ENCODE measurements at places on chromosomes 12 and 14.

GRCh38 chr12:83575326-83575725 is 888.6 kb downstream of the TMTC2 start:
- no peak for DNase-seq

DNA sequence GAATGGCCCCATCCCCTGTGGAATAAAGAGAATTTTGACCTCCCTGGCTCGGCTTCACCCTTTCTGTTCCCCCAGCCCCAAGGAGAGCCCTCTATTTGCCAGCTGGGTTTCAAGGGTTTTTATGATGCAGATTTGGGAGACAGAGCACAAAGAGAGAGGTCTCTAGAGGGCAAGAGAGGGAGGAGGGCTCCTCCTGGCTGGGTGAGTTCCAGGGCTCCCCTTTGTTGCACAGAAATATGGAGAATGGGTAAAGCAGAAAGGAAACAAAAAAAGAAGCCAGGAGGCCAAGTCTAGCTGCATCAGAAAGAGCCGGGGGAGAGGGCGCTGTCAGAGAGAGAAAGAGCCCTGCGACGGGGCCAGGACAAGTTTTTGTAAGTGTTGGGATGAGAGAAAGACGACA is 319.6 kb upstream of the RTL1 start:
- no peak for DNase-seq

- DNase-seq = no peak
Observed at GRCh38 chr12:131105736-131106348, 152.1 kb downstream of the ADGRD1 start.

DNA sequence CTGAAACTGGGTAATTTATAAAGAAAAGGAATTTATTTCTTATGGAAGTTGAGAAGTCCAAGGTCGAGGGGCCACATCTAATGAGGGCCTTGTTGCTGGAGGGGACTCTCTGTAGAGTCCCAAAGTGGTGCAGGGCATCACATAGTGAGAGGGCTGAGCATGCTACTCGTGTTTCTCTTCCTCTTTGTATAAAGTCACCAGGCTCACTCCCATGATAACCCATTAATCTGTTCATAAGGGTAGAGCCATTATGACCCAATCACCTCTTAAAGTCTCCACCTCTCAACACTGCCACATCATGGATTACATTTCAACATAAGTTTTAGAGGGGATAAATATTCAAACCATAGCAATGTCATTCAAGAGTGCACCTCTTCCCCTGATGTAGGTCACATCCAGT is 79.1 kb upstream of the ATP2B1 start:
- DNase-seq = no peak

DNA sequence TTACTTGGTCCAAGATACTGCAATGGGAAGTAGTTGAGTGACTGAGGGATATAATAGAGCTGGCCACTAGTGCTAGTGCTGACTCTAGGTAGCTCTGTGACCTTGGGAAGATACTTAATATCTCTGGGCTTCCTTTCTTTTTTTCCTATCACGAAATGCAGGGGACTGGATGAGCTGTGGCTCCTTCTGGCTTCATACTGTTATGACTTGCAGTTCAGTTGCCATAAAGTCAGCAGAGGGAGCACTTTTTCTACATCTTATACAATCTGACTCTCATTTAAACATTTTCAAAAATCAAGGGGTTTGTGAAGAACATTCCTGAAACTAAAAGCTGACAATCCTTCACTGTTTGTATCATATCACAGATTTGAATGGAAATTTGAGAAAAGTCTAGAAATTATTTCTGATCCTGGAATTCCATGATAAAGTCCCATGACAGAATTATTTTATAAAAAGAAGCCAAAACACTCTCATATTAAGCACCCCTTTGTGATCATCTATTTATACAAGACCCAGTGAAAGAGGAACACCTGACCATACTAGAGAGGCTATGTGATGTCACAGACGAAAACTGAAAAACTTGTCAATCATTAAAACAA is 5.3 kb downstream of the BHLHE41 start:
- DNase-seq = no peak

DNA sequence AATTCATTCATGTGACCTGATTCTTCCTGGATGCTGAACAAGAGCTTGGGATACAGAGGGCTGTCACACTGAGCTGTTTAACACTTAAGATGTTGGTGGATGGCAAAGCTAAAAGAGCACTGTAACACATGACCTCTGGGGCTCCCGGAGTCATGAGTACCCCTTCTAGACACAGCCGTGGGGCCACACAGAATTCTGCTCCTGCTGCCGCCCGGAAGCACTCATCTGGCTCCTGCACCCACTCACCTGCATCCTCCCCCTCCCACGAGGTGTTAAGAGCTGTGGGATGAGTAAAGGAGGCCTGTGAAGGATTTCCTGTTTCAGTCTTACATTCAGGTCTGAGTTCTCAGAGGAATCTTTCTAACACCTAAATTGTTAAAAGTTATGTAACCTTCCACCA is 78.0 kb upstream of the SSTR1 start:
- no peak for DNase-seq

DNA sequence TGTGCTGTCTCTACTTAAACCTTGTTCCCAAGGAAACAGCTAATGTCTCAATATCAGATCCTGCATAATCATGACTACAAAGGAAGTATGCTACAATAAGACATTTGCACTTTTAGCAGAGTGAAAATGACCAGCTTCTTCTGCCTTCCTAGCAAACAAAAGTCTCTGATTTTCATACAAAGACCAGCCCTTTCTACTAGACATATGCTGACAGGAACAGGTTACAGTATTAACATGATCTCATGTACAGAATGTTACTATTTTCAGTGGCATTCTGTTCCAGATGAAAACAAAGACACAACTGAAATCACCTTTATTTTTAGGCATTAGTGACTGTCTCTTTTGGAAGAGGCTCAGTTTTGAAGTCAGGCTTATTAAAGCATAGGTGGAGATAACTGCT is 228.6 kb downstream of the MED13L start:
- no peak for DNase-seq

DNA sequence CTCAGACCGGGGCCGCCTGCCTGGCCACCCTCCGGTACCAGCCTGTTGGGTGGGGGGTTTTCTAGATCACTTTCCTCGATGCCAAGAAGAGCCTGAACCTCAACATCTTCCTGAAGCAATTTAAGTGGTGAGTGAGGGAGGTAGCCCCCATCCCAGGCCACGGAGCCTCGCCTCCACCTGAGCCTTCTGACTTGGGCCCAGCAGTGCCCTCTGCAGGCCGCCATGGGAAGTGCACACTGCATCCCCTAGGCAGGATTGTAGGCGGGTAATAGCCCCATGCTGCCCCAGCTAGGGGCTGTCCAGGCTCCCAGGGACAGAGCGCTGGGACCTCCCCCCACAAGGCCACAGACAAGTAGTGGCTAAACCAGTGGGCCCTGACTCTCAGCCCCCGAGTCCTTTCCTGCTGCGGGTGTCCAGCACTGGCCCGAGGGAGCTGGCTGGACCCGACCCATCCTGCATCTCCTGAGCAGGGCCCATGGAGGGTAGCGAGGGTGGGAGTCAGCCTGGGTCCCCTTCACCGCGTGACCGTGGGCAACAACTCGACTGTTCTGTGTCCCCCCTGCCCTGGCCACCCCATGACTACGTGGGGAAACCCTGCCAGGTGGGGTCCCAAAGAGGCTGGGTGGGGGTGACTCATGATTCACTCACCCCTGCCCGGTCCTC is 15.3 kb upstream of the ADSS1 start:
- DNase-seq = peak; percentile 55

GRCh38 chr14:36450550-36450949 is 69.5 kb downstream of the NKX2-1 start:
- no peak for DNase-seq

GRCh38 chr14:40347675-40348074 is 915.4 kb upstream of the FBXO33 start:
- DNase-seq = no peak

- no peak for DNase-seq
Observed at GRCh38 chr12:80205960-80206359, 106.6 kb downstream of the OTOGL start.

DNA sequence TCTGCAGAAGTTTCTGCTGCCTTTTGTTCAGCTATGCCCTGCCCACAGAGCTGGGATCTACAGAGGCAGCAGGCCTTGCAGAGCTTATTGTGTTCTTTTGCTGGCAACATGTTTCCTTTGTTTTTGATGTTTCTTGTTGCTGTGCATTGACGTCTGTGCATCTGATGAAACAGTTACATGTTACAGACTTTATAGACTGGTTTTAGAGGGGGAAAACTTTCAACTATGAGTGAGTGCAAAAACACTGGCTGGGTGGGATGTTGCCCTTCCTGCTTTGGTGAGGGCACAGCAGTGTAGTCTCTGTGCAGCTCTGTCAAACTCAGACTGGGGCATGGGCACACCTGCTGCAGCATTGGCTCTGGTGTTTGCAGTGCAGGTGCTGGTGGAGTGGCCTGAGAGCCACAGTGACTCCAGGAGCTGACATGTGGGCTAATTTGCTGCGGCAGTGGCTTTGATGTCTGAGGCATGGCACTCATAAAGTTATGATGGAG is 26.9 kb downstream of the CLEC6A start:
- no peak for DNase-seq

GRCh38 chr12:131962069-131962468 is 12.3 kb downstream of the EP400 start:
- DNase-seq = no peak

DNA sequence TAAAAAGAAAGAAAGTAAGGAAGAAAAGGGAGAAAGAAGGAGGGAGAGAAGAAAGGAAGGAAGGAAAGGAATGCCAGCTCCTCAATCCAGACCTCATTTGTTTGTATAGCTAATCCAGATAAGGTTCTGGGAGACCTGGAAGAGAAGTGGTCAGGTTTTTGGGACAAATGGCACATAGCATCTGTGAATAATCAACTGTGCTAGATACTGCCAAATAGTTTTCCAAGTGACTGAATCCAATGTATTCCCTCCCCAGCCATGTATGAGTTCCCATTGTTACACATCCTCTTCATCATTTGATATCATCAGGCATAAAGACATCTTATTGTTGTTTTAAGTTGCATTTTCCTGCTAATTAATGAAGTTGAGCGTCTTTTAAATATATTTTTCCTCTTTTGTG is 18.6 kb upstream of the PTGR2 start:
- DNase-seq = no peak

DNA sequence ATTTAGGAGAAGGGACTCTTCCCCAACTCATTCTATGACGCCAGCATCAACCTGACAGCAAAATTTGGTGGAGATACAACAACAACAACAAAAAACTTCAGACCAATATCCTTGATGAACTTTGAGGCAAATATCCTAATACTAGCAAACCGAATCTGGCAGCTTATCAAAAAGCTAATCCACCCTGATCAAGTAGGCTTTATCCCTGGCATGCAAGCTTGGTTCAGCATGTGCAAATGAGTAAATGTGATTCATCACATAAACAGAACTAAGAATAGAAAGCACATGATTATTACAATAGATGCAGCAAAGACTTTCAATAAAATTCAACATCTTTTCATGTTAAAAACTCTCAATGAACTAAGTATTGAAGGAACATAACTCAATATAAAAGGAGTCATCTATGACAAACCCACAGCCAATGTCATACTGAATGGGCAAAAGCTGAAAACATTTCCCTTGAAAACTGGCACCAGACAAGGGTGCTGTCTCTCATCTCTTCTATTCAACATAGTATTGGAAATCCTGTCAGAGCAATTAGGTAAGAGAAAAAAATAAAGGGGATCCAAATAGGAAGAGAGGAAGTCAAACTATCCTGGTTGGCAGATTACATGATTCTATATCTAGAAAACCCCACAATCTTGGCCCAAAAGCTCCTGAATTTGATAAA is 233.3 kb downstream of the CCDC59 start:
- DNase-seq = no peak

DNA sequence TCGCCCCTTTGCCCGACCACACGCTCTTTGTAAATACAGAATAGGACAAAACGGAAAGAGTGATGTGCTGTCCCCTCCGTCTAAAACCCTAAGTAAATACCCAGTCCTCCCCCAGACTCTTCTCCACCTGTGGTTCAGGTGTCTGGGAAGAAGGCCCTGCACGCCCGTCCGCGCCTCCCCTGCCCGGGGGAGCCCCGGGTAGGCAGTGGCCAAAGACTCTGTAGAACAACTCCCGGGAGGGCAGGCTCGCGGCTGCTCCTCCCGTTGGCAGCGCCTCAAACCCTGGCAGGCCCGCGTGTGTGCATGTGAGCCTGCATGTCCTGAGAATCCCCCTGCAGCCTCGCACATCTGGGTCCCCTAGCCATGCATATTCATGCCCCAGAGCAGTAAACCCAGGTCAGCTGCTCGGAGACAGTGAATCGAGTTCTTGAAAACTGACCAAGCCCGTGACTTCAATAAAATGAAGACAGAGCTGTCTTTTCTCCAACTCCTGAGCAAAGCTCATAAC is 165.8 kb downstream of the MON2 start:
- DNase-seq = no peak

DNA sequence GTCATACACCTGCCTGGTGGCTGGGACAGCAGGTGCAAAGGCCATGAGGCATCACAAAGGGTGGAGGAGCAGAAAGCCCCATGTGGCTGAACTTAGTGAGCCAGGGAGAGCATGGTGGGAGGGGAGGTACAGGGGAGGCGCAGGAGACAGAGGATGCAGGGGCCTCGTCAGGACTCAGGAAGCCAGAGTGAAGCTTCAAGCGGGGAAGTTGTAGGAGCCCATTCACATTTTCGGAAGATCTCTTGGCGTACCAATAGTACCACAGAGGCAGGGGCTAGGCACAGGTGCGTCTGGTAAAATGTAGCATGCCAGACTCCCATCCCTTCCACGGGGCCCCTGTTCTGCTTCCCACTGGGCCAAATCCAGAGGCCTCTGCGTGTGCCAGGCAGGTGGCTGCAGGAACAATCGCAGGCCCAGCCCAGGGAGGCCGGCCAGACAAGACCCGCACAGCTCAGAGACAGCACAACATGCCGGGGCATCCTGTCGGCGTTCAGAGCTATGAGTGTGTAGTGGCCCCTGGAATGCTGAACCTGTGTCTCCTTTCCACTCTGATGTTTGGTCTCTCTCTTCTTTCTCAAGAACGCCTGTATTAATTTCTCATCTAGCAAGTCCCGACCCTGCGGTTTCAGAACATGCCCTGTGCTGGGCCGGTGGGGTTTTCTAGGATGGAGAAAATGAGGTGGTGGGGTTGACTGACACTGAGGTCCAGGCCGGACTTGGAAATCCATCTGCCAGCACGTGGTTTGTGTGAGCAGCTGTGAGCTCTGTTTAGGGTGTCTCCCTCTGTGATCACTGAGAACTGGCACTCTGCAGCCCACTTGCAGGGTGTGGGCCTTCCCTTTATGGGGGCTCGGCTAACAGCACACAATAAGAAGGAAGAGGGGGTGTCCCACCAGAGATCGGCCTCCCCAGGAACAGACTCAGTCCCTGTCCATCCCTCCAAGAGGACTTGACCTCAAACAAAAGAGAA is 5.5 kb upstream of the TMEM132D start:
- no peak for DNase-seq

DNA sequence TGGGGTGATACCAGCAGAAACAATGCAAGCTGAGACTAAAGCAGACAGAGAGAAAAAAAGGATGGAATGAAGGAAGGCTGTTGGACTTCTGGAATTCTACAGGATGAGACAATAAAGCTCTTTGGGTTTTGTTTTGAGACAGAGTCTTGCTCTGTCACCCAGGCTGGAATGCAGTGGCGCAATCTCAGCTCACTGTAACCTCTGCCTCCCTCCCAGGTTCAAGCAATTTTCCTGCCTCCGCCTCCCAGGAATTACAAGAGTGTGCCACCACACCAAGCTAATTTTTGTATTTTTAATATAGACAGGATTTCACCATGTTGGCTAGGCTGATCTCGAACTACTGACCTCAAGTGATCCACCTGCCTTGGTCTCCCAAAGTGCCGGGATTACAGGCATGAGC is 115.4 kb downstream of the EXOC5 start:
- DNase-seq = no peak

GRCh38 chr14:100610511-100611217 is 23.4 kb upstream of the BEGAIN start:
- DNase-seq = no peak

- no peak for DNase-seq
Observed at GRCh38 chr12:66269142-66269541, 33.2 kb upstream of the HELB start.
